Glutamatergic neuron (in vitro differentiated cells): ENCODE measurements at places on chromosomes 3 and 15.
A peak's percentile ranks its signal among the peaks of the same experiment; 100 is the strongest.

DNA sequence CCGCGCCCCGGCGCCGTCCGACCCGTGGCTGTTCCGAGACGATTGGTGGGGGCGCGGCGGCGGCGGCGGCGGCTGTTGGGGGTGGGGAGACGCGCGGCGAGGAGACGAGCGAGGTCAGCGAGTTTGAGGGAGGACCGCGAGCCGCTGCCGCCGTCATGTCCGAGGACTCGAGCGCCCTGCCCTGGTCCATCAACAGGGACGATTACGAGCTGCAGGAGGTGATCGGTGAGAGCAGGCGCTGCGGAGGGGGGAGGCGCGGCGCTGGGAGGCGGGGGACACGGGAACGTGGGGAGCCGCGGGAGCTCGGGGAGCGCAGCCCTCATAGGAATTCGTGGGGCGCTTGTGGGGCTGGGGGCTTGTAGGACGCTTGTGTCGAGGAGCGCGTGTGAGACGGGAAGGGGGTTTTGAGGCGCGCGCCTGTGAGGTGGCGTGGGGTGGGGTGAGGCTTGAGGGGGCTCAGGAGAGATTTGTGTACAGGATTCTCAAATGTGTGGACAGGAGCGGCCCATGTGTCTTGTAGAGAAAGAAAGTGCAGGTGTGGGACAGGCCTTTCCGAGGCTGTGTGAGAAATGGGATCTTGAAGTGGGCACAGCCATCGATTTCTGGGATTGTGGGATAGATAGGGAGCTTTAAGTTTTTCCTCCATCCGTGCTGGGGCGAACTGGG is 518 bp downstream of the OXSR1 start:
- DNase-seq, result peak; percentile 74

DNA sequence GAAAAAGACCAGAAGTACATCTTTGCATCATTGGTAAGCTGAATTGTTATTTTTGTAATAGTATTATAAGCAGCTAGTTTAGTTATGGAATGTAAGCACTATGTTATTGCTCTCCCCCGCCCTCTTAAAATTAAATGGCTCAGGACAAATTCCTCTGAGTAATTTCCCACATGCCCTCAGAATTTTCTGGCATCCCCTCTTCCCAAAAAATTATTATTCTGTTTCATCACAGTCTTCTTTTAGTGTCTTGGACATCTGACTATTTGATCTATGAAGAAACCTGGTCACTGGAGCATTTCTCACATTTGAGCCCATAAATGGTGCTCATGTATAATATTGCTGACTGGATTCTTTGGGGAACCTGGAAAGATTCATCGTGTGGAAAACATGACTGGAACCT is 68.3 kb downstream of the KLHL25 start:
- no peak for DNase-seq

GRCh38 chr3:79097964-79098660 is 669.7 kb downstream of the ROBO1 start:
- DNase-seq, result no peak

DNA sequence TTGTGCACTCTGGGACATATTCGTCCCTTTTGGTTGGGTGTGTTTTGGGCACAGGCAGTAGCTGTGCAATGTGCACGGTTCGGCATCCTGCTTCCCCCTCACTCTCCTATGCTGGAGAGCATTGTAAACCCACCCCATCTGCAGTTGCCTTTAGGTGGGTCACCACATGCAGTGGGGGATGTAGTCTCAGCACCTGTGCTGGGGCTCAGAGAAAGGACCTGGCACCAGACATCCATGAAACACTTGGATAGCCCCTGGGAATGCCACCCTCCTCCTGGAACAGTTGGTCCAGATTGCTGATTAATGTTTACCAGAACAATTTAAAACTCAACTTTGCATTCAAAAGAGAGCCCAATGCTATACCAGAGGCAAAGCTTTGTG is 123.9 kb upstream of the MEF2A start:
- DNase-seq, result peak; percentile 3

GRCh38 chr3:4935347-4935746 is 43.9 kb upstream of the BHLHE40 start:
- no peak for DNase-seq

DNA sequence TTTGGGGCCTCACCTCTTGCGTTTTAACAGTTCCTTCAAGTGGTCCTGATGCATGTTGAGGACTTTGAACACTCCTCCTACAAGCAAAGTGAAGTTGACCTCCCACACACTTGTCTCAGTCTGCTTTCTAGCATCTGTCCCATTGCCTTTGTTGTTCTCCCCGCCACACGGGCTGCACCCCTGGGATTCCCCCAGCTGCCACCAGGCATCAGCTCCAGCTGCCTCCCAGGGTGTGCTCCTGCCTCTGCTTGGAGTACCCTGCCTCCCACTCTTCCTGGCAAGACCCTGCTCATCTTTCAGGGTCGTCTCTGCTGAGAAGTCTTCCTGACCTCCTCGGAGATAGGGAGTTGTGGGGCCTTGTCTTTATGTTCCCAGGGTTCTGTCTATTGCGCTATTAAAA is 52.2 kb downstream of the IGF1R start:
- peak; percentile 80 for DNase-seq

DNA sequence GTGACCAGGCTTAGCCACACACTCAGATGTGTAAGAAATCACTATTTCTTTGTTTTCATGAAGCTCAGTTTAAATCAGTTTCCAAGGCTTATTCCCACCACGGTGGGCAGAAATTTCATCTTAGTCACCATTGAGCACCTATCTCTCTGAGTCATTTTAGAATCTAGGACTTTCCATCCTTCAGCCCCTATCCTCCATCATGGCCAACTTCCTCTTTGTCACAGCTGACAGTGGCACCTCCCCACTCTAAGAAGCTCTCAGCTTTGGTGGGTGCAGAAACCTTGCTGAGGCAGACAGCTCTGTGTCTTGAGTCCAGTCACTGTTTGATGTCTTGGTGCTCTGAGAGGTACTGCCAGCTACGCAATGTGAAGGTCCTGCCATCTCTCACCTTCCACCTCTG is 32.9 kb downstream of the SNTN start:
- DNase-seq, result no peak

GRCh38 chr3:178159691-178160220 is 376.5 kb upstream of the KCNMB2 start:
- DNase-seq, result no peak

GRCh38 chr15:94252223-94252766 is 20.9 kb downstream of the MCTP2 start:
- no peak for DNase-seq

GRCh38 chr3:134143828-134144401 is 106.7 kb downstream of the RYK start:
- no peak for DNase-seq

- DNase-seq, result no peak
These were observed 66.4 kb downstream of the ECT2 start for GRCh38 chr3:172816968-172817367.

DNA sequence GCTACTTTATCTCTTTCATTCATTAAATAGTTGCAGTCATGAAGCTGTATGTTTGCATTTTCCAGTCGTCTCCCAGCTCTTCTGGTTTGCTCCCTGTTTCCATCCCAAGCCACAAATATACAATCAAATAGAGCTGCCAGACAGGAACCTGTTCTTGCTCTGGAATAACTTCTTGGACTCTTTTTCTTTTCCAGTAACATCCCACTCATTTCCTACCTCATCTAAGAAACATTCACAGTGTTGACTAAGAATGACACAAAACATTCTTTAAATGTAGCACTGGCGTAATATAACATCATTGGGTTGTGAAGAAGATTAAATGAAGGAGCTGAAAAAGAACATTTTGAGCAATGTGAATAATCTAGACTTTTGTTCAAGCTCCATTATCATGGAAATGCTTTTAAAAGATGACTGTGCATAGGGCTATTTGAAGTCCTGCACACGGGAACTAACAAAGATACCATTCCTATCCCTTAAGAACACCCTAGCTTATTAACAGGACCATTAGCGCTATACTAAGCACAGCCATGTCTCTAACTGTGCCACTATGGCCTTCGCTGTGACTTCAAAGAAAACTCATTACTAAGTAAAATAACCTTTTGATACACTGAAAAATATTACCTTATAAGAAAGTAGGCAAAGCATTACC is 574.0 kb downstream of the NAALADL2 start:
- DNase-seq, result no peak

- no peak for DNase-seq
These were observed 86.1 kb downstream of the CGNL1 start for GRCh38 chr15:57462381-57462780.

- no peak for DNase-seq
These were observed 14.1 kb upstream of the SHISA5 start for GRCh38 chr3:48518069-48518468.

- DNase-seq, result no peak
These were observed 223.2 kb downstream of the MBNL1 start for GRCh38 chr3:152491922-152492321.

DNA sequence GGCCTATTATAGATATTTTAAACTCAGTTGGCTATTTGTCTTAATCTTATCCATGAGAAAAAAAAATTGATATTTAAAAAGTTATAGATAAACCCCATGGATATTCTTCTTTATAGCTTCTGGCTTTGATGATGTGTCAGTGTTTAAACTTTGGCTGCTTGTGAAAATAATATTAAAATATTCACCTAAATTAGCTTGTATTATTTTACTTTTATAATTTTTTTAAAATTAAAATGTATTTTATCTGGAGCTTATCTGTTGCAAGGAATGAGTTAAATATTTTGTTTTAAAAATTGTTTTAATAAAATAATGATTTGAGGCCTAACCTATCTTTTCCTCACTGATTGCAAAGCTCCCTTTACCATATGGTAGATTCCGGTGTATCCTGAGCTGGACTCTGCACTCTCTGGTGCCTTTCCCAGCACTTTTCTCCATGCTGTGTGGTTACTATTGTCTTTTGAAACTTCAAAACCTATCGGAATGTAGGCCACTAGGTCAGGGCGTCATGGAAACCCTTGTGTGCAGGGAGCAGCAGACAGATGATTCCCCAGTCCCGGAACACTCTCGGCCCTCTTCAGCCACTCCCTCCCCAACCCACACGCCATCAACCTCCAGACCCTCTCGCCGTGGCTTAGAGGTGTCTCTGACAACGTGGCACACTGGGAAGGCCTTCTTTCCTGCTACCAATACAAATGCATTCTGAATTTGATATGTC is 252.3 kb upstream of the ATP10A start:
- no peak for DNase-seq

GRCh38 chr15:26841941-26842340 is 24.9 kb upstream of the GABRA5 start:
- DNase-seq, result no peak

DNA sequence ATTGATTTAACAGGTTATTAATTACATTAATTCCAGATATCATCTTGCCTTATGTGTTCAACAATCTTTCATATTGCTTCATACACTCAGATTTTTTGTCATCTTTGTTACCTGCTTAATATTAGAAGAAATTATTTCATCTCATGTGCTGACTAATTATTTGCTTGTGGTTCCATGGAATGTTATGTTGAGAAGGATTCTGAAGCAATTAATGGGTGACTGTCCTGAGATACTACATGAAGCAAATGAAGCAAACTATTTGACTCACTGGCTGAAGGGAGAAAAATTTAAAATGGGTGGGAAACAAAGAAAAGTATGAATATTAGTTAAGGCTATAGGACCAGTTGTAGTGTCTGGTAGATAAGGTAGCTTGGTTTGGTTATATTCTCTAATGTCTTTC is 443.8 kb upstream of the EPHA6 start:
- no peak for DNase-seq

DNA sequence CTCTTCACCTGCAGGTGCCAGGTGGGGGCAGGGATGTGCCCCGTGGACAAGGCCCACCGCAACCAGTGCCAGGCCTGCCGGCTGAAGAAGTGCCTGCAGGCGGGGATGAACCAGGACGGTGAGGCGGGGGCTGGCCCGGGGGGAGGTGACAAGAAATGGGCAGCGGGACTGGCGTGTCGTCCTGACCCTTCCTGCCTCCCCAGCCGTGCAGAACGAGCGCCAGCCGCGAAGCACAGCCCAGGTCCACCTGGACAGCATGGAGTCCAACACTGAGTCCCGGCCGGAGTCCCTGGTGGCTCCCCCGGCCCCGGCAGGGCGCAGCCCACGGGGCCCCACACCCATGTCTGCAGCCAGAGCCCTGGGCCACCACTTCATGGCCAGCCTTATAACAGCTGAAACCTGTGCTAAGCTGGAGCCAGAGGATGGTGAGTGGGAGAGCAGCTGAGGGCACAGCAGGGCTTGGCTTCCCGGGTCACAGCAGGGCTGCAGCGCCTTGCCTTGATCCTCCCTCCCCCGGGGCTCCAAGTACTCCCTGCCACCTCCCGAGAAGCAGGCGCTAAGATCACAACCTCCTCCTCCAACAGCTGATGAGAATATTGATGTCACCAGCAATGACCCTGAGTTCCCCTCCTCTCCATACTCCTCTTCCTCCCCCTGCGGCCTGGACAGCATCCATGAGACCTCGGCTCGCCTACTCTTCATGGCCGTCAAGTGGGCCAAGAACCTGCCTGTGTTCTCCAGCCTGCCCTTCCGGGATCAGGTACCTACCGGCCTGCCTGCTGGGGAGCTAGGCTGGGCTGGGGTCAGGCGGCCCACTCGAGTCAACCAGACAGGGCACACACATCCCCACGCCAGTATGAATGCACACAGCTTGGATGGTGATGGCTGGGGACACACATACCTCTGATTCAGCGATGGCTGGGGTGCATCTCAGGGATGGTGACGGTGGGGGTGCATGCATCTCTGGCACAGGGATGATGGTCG is 1.7 kb downstream of the NR2E3 start:
- no peak for DNase-seq

DNA sequence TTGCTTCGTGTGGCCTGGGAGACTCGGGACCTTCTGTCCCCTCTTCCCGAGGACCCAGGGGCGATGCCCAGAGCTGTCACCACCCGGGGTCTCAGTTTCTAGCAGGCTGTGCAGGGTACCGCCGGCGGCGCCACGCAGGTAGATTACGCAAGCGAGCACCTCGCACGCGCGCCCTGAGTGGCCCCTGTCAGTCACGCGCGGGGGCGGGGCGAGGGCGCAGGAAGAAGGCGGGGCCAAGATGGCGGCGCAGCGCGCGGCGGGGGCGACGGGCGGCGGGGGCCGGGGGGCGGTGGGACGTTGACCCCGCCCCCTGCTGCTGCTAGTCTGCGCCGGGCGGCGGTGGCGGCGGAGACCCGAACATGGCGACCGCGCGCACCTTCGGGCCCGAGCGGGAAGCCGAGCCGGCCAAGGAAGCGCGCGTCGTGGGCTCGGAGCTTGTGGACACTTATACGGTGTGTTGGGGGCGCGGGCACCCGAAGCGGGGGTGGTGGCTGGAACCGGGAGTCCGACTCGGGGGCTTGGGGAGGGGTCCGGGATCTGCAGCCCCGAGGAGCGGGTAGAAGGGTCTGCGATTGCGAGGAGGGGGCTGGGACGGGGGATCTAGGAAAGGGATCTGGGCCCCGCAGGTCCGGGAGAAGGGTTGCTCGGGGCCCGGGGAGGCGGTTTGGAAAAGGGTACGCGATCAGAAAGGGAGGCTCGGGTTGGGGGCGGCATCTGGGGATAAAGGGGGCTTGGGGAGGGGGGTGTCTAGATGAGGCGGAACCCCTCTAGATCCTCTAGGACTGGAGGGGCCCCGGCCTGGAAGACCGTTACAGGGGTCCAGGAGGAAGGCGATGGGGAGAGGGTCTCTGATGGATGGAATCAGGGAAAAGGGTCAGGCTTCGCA is at the start of gene NISCH:
Gene NISCH (plus strand): TSS at position 322 of the 886 bp plus-strand sequence. CDS start 38 bp downstream, at position 360.
- peak; percentile 93 for DNase-seq
